ENCODE measurements at places on chromosomes 5 and 9. TPM values are rescaled to one million over a fixed set of nuclear protein-coding genes. Genes with fewer than 3 reads are reported as not detected.

Gene DIMT1
- 23.5 TPM for total RNA-seq

Gene RGS14
- total RNA-seq = 2.7 TPM

Gene HRH2
- total RNA-seq = 0.39 TPM

Gene TAF11L10
- not detected for total RNA-seq

Gene BRINP1
- total RNA-seq = 8.9 TPM

Gene PCDHA7
- total RNA-seq = 1.7 TPM

Gene SPINK1
- total RNA-seq = 0.66 TPM

Gene CTNND2
- not detected for total RNA-seq

Gene PAEP
- total RNA-seq = not detected

Gene CDC25C
- total RNA-seq = 0.69 TPM

Gene BRD9
- total RNA-seq = 43.3 TPM

Gene LURAP1L
- 25.4 TPM for total RNA-seq

Gene C9orf43
- 0.13 TPM for total RNA-seq

Gene TAS2R1
- not detected for total RNA-seq

Gene ZNG1F
- total RNA-seq = 22.7 TPM

Gene GRHPR
- 124 TPM for total RNA-seq

Gene TMEM174
- not detected for total RNA-seq

Gene ADAMTS16
- total RNA-seq = not detected

Gene SPINK7
- total RNA-seq = not detected

Gene CAPSL
- not detected for total RNA-seq

Gene TTC39B
- 19.8 TPM for total RNA-seq

Gene ASPN
- 9.6 TPM for total RNA-seq

Gene DMGDH
- total RNA-seq = 1.9 TPM

Gene ANKRD55
- total RNA-seq = not detected

Gene SURF4
- total RNA-seq = 465 TPM

Gene SYNPO
- 62.4 TPM for total RNA-seq

Gene MEIKIN
- not detected for total RNA-seq

Gene EGFLAM
- total RNA-seq = 2.9 TPM

Gene CTNNAL1
- 35.9 TPM for total RNA-seq

Gene MED27
- 15.2 TPM for total RNA-seq

Gene KIF24
- 1.2 TPM for total RNA-seq

Gene SLC2A8
- total RNA-seq = 9.3 TPM

Gene SLC6A18
- not detected for total RNA-seq

Gene PTGS1
- total RNA-seq = 257 TPM

Gene KIF4B
- under 0.01 TPM for total RNA-seq

Gene GHR
- 6.2 TPM for total RNA-seq

Gene IL7R
- 9.8 TPM for total RNA-seq

Gene SMU1
- total RNA-seq = 31.2 TPM

Gene CYLC2
- not detected for total RNA-seq

Gene SLC4A9
- total RNA-seq = 0.07 TPM

Gene PCDHA13
- total RNA-seq = 0.10 TPM

Gene ROR2
- 2.0 TPM for total RNA-seq

Gene PCDHA3
- 0.20 TPM for total RNA-seq

Gene BHMT2
- 6.4 TPM for total RNA-seq

Gene TMEM215
- total RNA-seq = not detected

Gene SLCO4C1
- total RNA-seq = not detected

Gene ALG2
- 42.0 TPM for total RNA-seq

Gene ANXA6
- total RNA-seq = 390 TPM

Gene PRRT1B
- total RNA-seq = not detected

Gene PCDHB3
- 0.79 TPM for total RNA-seq

Gene IFNA21
- not detected for total RNA-seq

Gene CCDC183
- 0.52 TPM for total RNA-seq

Gene PPP3R2
- not detected for total RNA-seq

Gene GOLM1
- 66.2 TPM for total RNA-seq

Gene SLC6A3
- not detected for total RNA-seq

Gene FRRS1L
- total RNA-seq = 0.10 TPM

Gene SPATA6L
- 0.39 TPM for total RNA-seq

Gene IL13
- not detected for total RNA-seq

Gene ADAMTS6
- 90.7 TPM for total RNA-seq

All from smooth muscle cell of the pulmonary artery (primary cell).